ENCODE measurements at places on chromosomes 1 and 21.

DNA sequence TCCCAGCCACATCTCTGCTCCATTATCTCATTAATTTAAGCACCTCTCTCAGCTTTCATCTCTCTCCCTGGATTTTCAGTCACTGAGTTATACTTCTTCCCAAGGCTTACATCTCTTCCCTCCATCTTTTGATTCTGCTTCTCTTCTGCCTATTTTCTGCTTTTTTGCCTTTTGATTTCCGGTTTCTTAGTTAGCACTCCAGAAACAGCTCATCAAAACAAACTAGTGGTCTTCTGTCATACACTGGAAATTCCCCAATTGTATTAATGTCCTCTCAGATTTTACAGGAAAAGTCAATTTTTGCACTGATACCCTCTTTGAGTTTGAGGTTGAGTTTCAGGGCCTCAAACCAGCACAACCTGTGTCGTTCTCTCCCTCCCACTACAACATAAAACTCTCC, 1.5 kb downstream of the LCE3E start:
- no peak for DNase-seq

- DNase-seq, result no peak
Observed at GRCh38 chr1:248805876-248806275, 19.8 kb downstream of the SH3BP5L start.

GRCh38 chr1:197342669-197343068, 74.6 kb downstream of the CRB1 start:
- no peak for DNase-seq

- DNase-seq, result no peak
Observed at GRCh38 chr1:160219062-160219929, 14.1 kb downstream of the PEA15 start.

GRCh38 chr1:245650441-245650960, 495.7 kb downstream of the KIF26B start:
- DNase-seq, result no peak

DNA sequence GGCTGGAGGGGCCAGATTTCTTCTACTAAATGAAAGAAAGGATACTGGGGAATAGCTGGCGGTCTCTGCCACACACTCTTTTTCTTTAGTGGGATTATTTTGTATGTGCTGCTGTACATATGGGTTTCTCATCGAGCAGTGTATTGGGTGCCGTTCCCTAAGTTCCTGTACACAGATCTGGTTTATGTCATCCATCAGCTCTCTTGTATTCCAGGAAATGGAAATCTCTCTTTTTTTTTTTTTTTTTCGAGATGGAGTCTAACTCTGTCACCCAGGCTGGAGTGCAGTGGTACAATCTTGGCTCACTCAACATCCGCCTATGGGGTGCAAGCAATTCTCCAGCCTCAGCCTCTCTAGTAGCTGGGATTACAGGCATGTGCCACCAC, 27.0 kb upstream of the NID1 start:
- DNase-seq, result no peak

GRCh38 chr1:24679725-24680124, 36.6 kb downstream of the SRRM1 start:
- no peak for DNase-seq

DNA sequence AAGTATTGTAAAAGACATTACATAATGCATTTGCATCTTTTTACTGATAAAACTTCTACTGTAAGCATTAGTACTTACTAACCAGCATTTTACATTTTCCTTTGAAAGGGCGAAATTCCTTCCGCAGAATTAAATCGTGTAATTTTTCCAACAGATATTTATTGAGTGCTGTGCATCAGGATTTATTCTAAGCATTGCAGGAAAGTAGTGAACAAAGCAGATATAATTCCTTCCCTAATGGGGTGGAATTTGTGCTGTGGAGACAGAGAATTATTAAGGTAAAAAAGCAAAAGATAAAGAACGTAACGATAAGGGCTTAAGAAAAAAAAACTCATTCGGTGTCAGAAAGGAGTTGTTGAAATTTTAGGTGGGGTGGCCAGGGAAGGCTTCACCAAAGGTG, 7.6 kb upstream of the ETS2 start:
- no peak for DNase-seq

GRCh38 chr21:28317177-28317950, 675.3 kb downstream of the LTN1 start:
- DNase-seq, result no peak
